Activated CD4-positive, alpha-beta T cell treated with anti-CD3 and anti-CD28 coated beads for 48 hours (primary cell): ENCODE measurements at places on chromosomes 1 and 21.

- DNase-seq, result no peak
These were observed 13.1 kb upstream of the STRIP1 start for GRCh38 chr1:110021285-110021684.

DNA sequence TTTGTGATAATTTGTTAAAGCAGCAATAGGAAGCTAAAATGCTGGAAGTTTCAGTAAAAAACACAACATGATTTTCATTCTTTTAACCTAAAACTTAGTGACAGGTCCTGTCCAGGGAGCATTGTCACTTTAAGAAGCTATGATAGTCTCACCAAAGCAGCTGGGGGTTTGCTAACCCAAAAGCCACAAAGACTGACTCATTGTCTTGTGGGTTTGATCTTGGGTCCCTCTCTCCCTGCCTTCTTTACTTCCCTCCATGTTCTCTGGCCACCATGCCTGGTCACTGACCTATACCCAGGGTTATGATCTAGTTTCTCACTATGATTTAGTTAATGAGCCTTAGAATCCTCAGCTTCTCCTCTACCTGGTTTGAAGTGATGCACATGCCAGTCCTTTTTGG is 213.5 kb upstream of the PTGFR start:
- no peak for DNase-seq

- DNase-seq, result no peak
These were observed 144.2 kb upstream of the SOD1 start for GRCh38 chr21:31515253-31515652.

DNA sequence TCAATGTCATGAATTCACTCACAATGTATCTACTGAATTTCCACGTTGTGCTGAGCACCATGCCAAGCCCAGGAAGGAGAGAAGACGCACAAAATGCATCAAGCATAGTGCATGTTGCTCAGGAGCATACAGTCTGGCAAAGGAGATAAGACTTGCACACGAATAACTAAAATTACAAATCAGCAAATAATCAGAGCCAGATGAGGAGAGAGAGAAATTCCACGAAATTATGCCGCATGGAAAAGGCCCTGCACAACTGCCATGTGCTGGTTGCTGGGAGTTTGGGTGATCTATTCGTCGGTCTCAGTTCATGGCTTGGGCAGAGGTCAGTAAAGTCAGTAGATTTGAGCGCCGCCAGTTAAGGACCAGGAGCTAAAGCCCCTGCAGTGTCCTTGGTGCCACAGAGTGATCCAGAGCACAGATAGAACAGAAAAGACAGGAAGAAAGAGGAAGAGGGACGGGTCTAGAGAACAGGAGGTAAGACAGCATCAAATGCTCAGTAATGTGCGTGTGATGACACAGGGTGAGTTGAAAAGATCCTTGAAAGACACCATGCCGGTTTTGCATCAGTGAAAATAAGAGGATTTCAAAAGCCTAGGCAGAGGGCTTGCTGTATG is 55.1 kb upstream of the ZNF281 start:
- DNase-seq, result no peak
